ENCODE measurements at places on chromosomes 2 and 18.

DNA sequence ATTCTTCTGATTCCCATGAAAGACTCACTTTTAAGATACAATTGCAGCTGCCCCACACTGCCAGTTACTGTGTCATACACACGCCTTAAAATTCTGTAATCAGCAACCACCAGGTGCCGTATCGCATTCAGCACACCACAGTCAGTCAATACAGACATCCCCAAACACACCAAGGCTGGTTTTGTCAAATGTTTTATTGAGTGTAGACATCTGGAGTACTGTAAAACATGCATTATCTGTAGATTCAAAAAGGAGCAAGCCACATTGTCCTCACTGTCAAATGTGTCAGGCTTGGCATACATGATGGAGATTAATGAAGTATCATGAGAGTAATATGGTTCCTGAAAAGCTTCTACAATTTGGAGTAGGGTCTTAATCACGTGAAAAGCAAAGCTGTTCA is 109.7 kb upstream of the SP3 start:
- no peak for DNase-seq

GRCh38 chr2:38947241-38948239 is 57.9 kb downstream of the ARHGEF33 start:
- peak; percentile 15 for DNase-seq

DNA sequence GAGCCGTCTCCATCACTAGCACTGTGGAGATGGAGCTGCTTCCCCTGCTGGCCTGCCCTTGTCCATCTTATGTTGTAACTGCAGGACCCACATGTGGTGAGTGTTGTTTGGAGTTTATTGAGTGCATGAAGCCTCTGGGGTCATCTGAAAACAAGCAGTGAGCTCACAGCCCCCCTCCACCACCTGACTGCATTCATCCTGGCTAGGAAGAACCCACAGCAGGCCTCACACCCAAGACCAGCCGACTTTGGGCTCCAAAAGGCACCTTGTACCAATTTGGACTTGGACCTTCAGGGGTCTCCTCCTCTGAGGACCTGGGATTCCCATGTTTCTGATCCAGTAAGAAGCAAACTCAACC is 116.1 kb downstream of the TWIST2 start:
- DNase-seq = no peak

DNA sequence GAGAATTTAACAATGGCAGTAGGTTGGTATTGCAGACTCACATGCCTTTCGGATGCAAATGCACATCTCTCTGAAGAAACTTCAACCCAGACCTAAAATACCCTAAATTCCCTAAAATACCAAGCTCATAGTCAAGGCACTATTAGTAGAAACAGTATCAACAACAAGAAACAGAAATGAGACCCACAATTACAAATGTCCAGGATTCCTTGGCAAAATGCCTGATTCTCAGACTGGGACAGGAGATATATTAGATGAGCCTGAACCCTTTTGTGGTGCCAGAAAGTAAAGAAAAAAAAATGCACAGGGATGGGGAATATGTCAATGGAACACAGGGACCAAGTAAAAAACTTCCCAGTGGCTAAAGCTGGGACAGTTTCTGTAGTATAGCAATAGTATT is 77.2 kb downstream of the NAT8 start:
- no peak for DNase-seq

DNA sequence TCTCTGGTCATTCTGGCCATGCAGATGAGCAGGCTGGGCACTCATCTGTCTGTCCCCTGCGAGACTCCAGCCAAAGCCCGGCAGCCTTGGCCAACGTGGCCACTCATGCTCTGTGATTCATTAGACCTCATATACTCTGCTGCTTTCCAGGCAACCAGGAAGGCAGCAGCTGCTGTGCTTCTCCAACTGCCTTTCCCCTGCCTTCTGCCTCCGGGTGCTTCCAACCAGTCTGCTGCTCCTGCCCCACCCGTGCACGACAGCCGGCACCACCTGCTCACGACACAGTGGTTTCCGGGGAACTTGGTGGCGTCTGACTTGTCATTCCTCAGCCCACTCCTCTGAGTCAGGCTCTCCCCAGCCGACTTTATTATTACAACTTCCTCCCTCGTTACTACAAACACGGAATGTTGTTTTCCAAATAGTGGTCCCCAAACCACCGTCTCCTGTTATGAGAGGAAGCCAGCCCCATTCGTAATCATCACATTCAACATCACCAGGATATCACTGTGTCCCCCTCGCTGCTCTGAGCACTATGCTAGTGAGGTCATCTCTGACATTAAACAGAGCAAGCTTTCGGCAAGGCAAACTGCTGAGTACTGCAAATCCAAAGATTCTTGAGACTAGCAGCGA is 392.4 kb downstream of the ALK start:
- no peak for DNase-seq

GRCh38 chr2:108855194-108855593 is 68.6 kb downstream of the CCDC138 start:
- no peak for DNase-seq

All from stimulated activated CD8-positive, alpha-beta memory T cell treated with anti-CD3 and anti-CD28 coated beads, Interleukin-15, amount 100 ng/mL, for 24 hours (primary cell).